ENCODE measurements at places on chromosomes 1 and 21.

GRCh38 chr21:42739061-42739931, 85.9 kb downstream of the PDE9A start:
- no peak for DNase-seq

- no peak for DNase-seq
Measured at GRCh38 chr1:100847361-100848082, 47.1 kb downstream of the EXTL2 start.

DNA sequence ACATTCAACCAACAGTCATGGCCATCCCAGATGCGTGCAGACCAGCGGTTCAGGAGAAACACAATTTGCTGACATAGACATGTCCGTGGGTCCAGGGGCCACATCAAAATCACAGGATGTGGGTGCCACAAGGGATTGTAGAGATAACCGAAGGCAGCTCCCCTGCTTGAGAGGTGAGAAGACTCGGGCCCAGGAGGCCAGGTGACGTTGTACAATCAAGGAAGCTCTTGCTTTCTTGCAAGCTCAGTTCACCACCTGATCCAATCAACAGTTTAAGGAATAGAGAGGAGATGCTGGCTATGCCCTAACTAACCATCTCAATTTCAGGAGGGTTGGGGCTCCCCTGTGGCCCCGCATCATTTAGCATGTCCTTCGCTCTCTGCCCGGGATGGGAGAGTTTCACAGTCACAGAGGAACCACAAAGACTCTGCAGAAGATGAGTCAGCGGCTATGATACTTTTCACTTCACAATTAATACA, 19.5 kb downstream of the UBASH3A start:
- no peak for DNase-seq

GRCh38 chr1:218402786-218403120, 57.6 kb downstream of the TGFB2 start:
- no peak for DNase-seq

- no peak for DNase-seq
Measured at GRCh38 chr1:221743416-221744208, 1.7 kb upstream of the DUSP10 start.

DNA sequence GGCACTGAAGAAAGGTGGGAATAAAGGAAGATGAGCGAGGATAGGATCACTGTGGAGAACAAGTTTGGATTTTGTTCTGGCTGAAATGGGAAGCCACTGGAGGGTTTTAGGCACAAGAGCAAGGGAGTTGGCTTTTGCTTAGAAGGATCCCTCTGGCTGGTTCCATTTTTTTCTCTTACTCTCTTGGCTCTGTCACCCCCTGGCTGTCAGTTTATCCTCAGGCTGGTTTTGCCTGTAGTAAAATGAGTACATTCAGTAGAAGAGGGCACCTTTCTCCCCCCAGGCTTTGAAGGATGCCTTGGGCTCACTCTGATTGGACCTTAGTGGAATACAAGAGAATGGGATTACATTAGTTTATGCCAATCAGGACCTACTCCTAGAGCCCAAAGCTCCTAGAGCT, 17.1 kb downstream of the CACHD1 start:
- DNase-seq = no peak

DNA sequence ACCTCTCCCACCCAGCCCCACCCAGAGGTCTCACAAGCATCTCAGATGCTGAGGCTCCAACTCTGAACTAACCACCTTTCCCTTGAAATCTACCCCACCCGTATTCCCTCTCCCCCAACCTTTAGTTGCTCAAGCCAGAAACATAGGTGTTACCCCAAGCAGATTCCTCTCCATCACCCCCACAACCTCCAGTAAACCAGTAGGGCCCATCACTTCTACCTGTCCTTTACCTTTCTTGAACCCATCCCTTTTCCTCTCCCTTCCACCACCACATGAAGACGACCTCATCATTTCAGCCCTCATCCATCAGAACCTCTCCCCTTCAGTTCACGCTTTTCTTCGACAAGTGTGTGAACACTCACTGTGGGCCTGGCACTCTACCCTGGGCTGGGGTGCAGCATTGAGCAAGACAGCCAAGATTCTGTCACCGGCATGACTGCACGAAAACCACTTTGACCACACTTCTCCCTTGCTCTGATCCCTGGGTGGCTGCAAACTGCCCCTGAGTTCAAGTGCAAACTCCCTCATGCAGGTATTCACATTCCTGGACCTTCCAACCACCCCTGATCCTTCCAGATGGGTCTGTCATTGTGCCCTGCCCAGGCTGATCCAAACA, 65.5 kb upstream of the LAPTM5 start:
- no peak for DNase-seq

DNA sequence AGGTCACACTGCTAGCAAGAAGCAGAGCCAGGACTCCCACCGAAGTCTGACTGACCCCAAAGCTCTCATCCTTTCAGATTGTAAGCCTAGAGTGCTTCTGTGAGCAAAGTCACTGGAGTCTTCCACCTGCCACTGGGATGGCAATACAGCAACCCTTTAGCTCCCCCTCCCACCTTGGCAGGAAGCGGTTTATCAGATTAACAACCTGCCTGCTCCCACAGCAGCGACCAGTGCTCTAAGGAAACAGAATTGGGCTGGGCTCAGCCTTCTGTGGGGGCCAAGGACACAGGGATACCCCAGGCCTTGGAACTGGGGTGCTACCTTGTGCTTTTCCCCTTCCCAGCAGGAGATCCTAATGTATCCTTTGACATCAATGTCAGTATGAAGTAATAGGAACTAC, 76.0 kb downstream of the GFI1 start:
- no peak for DNase-seq

GRCh38 chr21:44084496-44085241, 22.5 kb upstream of the PWP2 start:
- DNase-seq = no peak

GRCh38 chr1:109498161-109498801, 4.4 kb downstream of the CYB561D1 start:
- DNase-seq = no peak

- no peak for DNase-seq
Measured at GRCh38 chr1:3158347-3158746, 89.3 kb downstream of the PRDM16 start.

DNA sequence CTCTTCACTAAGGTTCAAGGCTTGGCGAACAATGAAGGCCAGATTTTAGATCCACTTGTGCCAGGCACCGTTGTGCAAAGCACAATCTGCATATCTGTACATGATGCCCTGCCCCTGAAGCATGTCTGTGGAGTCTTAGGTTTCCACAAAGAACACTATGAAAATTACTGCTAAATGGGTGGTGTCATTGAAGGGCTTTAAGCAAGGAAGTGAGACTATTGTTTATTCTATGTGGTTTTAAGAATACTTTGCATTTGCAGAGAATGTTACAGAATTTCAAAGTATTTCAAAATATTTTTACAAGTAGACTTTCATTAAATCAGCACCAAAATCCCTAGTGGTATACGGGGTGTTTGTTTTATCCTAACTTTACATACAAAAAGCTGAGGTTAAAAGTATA, 8.8 kb downstream of the TSEN15 start:
- DNase-seq = no peak

- no peak for DNase-seq
Measured at GRCh38 chr1:40079774-40080400, 17.2 kb downstream of the PPT1 start.

DNA sequence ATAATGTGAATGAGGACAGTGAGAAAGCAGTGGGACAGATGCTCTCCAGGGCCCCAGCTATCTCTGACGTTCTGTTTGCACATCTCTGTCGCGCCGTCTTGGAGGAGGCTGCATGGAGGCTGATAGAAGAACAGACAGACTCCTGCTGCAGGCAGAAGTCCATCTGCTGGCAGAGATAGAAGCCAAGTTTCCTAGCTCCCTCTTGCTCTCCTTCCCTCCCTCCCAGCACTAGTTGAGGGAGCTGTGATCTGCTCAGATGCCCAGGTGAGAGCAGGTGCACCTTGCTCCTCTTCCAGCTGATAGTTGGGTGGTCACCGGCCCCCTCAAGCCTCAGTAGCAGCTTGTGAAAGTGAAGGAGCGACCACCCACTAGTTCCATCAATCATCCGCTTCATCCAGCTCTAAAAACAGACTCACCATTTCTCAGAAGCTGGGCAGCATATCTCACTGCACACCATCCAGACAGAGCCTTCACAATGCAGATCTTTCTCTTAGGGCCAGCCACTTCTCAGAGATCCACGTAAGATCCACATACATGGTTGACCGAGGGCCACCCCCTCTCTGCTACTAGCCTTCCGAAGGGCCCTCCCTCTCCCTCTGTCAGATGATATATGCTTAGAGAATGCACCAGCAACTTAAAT, 12.9 kb downstream of the LRRN2 start:
- DNase-seq = no peak

GRCh38 chr1:63319046-63320021, 3.0 kb upstream of the FOXD3 start:
- no peak for DNase-seq

GRCh38 chr1:168861421-168862004, 132.5 kb upstream of the DPT start:
- no peak for DNase-seq

- no peak for DNase-seq
Measured at GRCh38 chr1:63774617-63775417, 1.0 kb downstream of the ROR1 start.

- no peak for DNase-seq
Measured at GRCh38 chr1:21783679-21784603, 992 bp upstream of the USP48 start.

DNA sequence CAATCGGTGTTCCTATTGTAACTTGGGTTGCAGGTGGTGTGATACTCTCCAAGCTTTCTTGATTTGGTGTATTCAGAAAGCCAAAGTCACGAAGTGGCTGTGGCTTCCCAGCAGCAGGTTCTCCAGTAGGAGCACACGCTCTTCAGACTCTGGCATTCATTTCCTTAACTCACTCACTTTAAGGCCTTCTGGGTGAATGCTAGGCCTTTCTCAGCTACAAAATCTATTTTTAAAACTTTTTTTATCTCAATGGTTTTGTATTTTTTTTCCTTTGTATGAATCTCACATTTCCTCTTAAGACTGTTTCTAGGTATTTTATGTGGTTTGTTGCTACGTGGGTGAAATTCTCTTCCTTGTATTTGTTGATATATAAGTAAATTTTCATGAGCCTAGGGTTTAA, 22.9 kb upstream of the PKN2 start:
- no peak for DNase-seq

- no peak for DNase-seq
Measured at GRCh38 chr1:35111106-35111505, 31.9 kb downstream of the ZMYM1 start.

GRCh38 chr1:10014016-10014415, 17.0 kb downstream of the RBP7 start:
- DNase-seq = no peak

GRCh38 chr1:202315576-202316168, 26.1 kb downstream of the UBE2T start:
- no peak for DNase-seq

- DNase-seq = no peak
Measured at GRCh38 chr1:162007466-162007865, 16.2 kb downstream of the OLFML2B start.

DNA sequence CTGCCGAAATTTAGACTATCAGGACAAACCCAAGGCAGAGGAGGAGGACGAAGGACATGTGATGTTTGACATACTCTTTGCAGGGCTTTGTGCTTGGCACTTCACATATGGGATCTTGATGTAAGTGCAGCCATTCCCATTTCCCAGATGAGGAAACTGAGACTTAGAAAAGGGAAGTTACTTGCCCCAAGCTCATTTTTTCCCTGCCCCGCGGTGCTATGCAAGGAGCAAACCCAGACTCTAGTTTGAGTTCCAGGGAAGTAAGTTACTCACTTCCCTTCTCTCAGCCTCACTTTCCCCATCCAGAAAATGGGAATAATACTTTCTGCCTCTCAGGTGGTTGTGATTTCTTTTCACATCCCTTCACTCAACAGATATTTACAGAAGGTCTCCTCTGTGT, 4.5 kb upstream of the FOXO6 start:
- no peak for DNase-seq

GRCh38 chr1:204867203-204867602, 3.5 kb upstream of the NFASC start:
- DNase-seq = no peak
